Osteoblast (primary cell): ENCODE measurements at places on chromosomes 13 and 19. TPM values are rescaled to one million over a fixed set of nuclear protein-coding genes. Genes with fewer than 3 reads are reported as not detected.

The KIR3DL1 gene
- not detected in 2 replicates for total RNA-seq

The ATP8B3 gene
- 0.59 and 0.72 TPM in 2 replicates for total RNA-seq

DNA sequence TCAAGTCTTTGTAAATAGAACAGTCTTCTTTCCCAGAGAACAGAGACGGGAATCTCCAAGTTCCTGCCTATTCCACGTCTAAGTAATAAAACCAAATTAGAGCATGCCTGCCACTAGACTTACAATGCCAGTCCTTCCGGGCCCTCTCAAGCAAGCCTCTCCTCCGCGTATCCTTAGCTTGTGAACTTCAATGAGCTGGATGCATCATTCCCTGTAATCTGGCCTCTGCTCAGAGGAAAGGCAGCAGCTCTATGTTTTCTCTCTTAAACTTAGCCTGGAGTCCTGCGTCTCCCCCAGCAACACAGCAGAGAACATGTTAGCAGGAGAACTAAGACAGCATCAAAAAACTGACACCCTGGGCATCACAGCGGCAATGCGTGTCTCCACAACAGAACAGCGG lies 8.2 kb downstream of the NALCN start:
- peak; percentile 61 for DNase-seq
- H3K27me3 ChIP-seq = no peaks in the 10 kb centered on the region
- peak overlapping the region; percentile 0 for H3K4me3 ChIP-seq
- no peaks in the 10 kb centered on the region for H3K36me3 ChIP-seq
- H3K4me1 ChIP-seq = peaks cover 24% of the 10 kb centered on the region

- H3K27me3 ChIP-seq = no peaks in the 10 kb centered on the region
- H3K27ac ChIP-seq = no peak overlapping the region
- H3K36me3 ChIP-seq = no peaks in the 10 kb centered on the region
- no peak overlapping the region for H3K4me3 ChIP-seq
- DNase-seq = no peak
- no peaks in the 10 kb centered on the region for H3K4me1 ChIP-seq
Observed at GRCh38 chr13:80586356-80586755, 245.4 kb upstream of the SPRY2 start.

- H3K27me3 ChIP-seq = no peaks in the 10 kb centered on the region
- no peaks in the 10 kb centered on the region for H3K36me3 ChIP-seq
- no peak for DNase-seq
- H3K27ac ChIP-seq = no peak overlapping the region
Observed at GRCh38 chr13:32200741-32201140, 114.4 kb downstream of the ZAR1L start.

- no peak for DNase-seq
- H3K36me3 ChIP-seq = peaks cover 22% of the 10 kb centered on the region
- no peak overlapping the region for H3K27ac ChIP-seq
- H3K27me3 ChIP-seq = no peaks in the 10 kb centered on the region
- H3K4me1 ChIP-seq = no peaks in the 10 kb centered on the region
Observed at GRCh38 chr19:57512845-57513244, 13.1 kb downstream of the ZNF773 start.
